Caco-2 (cell line): ENCODE measurements at places on chromosomes 5 and 9. TPM values are rescaled to one million over a fixed set of nuclear protein-coding genes. Genes with fewer than 3 reads are reported as not detected.

The SRA1 gene
- 44.0 and 50.3 TPM in 2 replicates for total RNA-seq

The MUSK gene
- not detected in 2 replicates for total RNA-seq

GRCh38 chr9:116713271-116713670 lies 26.2 kb downstream of the TRIM32 start:
- no peak for DNase-seq

GRCh38 chr5:93161661-93162654 lies 419.1 kb downstream of the NR2F1-AS1 start:
- no peak for DNase-seq

DNA sequence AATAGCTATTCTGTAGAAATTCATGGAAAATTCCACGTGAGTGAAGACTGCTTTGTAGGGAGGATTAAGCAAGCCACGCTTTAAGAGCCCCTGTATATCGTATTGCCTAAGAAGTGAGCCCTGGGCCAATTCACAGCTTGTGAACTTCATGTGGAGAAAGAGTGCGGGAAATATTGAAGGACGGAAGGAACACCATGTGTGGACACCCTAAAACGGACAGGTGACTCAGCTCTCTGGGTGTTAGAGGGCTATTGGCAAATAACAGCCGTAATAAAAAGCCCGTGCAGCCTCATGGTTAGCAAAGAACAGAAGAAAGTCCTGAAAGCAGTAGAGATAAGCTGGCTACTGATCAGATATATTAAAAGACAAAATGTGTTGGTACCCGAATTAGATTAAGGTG lies 26.4 kb downstream of the ZNF366 start:
- no peak for DNase-seq

DNA sequence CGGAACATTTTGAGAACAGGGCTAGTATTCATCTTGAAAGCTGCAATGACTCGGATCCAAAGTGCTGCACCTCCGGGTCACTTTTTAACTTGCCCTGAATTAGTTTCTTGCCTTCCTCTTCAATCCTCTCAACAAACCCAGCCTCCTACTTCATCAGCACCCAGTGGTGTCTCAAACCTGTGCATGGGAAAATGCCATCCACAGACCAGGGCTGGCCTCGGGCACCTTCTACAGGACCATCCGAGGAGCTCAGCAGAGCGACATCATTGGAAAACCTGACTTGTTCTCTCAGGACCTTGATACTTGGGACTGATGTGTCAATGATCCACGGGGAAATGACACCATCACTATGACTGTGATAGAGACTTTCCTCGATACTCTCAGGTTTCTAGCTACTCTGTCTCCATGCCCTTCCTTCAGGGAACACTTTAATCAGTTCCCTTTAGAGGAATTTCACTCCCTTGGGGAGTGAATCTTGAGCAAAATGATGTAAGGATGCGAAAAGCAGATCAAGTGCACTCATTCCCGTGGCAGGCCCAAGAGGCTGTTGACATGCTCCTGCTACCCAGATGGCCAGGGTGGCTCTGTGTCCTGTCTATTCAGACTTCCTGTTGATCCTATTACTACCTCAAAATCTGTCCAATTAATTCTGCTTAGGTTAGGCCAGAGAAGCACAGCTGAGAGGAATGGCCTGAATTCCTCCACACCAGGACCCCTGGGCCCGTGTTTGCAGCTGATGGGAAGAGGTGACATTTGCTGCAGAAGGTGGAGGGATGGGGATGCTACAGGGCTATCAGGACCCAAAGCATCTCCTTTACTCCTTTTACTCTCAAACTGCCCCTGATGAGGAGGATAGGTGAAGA lies 96.5 kb upstream of the SLC25A48 start:
- no peak for DNase-seq

DNA sequence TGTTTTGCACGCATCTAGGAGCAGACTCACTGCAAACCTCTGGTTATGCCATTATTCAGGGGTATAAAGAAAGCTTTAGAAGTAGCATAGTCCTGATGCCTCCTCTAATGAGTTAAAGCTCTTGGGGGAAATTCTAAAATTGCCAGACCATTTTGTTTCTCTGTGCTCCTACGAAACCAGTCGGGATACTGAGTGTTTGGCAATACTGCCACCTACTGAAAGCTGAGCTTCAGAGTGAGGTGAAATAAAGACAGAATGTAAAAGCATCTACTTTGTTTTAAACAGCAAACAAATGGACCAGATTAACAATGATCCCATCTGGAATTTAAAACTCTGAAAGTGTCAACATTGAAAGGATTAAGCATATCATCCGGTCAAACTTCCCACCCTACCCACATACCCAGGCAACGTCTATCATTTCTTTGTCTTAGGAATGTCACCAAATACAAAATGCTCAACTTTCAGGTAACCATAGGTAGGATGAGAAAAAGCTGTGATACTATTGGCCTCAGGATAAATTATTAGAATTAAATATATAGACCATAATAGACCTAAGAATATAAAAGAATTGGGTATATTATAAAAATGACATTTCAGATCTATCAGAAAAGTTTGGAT lies 77.8 kb upstream of the SHISAL2B start:
- DNase-seq, result peak; percentile 62

The POLK gene
- 7.5 and 11.1 TPM in 2 replicates for total RNA-seq

The CLIC3 gene
- 4.5 and 4.7 TPM in 2 replicates for total RNA-seq

DNA sequence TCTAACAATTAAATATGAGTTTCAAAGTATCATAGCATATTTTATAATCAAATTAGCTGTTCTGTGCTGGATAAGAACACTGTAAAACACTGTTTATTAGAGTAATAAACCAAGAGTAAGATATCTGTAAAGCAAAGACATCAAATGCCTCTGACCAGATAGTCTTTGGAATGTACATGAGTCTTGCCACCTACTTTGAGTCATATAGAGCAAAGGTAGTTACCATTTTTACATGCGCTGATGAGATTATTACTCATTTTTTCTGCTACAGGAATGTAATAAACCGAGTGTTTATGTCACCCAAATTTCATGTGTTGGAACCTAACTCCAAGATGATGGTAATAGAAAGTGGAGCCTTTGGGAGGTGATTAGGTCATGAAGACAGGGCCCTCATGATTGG lies 654.5 kb downstream of the CETN3 start:
- no peak for DNase-seq

- DNase-seq, result no peak
Measured at GRCh38 chr9:93168581-93168980, 15.4 kb upstream of the WNK2 start.

- no peak for DNase-seq
Measured at GRCh38 chr9:38294220-38294960, 98.1 kb upstream of the ALDH1B1 start.

GRCh38 chr9:2859776-2860379 lies 16.0 kb upstream of the PUM3 start:
- DNase-seq, result peak; percentile 47

DNA sequence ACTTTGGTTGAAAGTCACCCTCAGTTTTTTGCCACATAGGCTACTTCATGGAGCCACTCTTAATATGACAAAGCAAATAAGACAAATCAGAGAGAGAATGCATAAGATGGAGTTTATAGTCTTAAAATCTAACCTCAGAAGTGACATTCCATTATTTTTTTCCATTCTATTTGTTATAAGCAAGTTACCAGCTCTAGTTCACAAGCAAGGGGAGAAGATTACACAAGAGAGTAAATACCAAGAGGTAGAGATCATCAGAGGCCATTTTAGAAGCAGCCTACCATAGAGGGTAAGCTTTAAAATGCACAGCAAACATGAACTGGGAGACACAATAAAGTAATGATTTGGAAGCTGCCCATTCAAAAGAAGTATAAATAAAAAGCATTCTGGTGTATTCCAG lies 651.3 kb upstream of the MEF2C start:
- DNase-seq, result no peak

DNA sequence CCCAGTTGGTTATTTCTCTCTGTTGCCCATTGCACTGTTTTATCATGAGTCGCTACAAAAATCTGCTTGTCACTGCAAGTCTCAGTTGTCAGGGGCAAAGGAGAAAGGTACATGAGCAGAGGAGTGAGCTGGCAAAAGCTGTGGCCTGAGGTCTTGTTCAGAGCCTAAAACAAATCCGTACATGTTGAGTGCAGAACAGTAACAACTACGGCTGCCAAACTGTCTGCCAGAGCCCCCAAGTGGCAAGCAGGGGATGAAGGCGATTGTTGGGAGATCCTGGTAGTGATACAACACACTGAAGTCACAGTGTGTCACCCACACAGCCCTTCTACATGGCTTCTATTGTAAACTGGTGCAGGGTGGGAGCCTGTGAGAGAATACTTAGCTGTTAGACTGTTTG lies 50.9 kb downstream of the BRINP1 start:
- no peak for DNase-seq
